ENCODE measurements at places on chromosomes 5 and 9.
A peak's percentile ranks its signal among the peaks of the same experiment; 100 is the strongest.

DNA sequence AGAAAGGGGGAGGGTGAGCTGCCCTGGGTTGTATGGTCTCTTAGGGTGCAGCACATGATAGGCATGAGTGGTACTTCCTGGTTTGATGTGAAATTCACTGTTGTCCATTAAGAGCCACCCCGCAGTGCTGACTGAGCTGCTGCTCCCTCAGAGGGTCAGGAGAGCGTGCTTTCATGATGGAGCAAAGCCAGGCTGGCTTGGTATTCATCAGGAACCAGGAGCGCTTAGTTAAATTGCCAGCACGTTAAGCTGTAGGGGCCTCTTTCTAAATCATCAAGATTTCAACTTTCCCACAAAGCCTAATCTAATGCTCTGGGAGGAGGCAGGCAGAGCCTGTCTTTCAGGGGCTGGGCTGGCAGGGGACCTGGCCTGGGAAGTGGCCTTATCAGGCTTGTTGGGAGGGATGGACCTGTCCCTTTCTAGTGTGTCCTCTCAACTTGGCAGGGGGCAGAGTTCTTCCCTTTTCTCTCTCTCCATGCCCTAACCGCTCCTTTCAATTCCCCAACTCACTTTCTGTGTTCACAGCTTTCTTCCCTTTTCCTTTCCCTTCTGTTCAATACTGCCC, 7.9 kb downstream of the CYSTM1 start:
- no peak for DNase-seq

DNA sequence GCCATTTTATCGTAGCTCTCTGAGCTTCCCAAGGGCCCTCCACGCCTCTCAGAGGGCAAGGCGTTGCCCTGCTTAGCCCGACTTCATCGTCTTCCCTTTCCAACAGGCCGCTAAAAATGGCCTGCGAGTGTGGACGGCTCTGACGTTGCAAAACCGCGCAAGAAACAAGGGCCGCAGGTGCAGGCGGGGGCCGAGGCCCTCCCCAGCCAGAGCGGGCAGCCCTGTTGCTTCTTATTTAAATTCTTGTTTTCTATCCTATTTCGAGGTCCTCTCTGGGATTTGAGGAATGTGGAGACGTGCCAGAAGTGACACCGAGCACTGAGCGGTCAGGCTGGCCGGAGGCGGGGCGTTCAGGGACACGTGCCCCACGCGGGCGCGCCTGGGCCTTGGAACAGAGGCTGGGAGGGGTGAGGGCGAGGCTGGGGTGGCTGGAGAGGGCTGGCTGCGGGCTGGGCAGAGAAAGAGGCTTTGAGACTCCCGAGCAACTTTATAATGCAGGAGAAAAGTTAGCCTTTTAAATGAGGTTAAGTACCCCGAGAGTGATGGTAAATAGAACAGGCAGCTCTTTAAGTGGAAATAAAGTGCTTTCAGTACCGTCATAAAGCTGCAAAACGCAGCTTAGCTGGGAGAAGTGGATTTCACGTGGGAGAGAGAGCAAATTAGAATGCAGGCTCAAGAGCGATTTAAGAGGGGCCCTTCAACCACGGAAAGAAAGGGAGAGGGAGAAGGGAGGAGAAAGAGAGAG, 243.6 kb downstream of the AUH start:
- DNase-seq = no peak

- DNase-seq = no peak
These were observed 133.4 kb downstream of the MRPL36 start for GRCh38 chr5:1666221-1666620.

GRCh38 chr9:95366731-95367325, 49.3 kb upstream of the FANCC start:
- DNase-seq = no peak

GRCh38 chr5:67746103-67746502, 469.5 kb upstream of the PIK3R1 start:
- no peak for DNase-seq

- no peak for DNase-seq
These were observed 373.6 kb upstream of the GRIA1 start for GRCh38 chr5:153116916-153117315.

GRCh38 chr5:17448877-17449276, 49.2 kb upstream of the TAF11L2 start:
- DNase-seq = no peak

DNA sequence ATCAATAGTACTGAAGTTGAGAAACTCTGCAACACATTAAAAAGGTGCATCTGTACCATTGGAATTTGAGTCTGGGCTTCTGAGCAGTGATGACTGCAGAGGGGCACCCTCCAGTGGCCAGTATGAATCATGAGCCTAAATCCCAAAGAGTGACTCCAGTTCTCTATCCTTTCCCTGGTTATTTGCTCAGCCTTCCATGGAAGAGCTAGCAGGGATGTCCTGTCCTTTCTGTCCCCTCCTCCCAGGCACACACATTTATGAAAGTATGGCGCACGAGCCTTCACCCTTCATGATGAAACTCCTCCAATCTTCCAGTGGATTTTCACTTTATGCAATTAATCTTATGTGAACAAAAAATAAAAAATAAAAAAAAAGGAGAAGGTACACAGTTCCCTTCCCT, 81.0 kb downstream of the ESM1 start:
- DNase-seq = no peak

- no peak for DNase-seq
These were observed 31.0 kb downstream of the HMHB1 start for GRCh38 chr5:143842920-143843319.

GRCh38 chr5:108669462-108669861, 78.2 kb upstream of the FER start:
- no peak for DNase-seq

GRCh38 chr5:88656221-88656950, 226.6 kb downstream of the MEF2C start:
- DNase-seq = no peak

- DNase-seq = no peak
These were observed 133.4 kb downstream of the SUSD1 start for GRCh38 chr9:112041536-112042243.

DNA sequence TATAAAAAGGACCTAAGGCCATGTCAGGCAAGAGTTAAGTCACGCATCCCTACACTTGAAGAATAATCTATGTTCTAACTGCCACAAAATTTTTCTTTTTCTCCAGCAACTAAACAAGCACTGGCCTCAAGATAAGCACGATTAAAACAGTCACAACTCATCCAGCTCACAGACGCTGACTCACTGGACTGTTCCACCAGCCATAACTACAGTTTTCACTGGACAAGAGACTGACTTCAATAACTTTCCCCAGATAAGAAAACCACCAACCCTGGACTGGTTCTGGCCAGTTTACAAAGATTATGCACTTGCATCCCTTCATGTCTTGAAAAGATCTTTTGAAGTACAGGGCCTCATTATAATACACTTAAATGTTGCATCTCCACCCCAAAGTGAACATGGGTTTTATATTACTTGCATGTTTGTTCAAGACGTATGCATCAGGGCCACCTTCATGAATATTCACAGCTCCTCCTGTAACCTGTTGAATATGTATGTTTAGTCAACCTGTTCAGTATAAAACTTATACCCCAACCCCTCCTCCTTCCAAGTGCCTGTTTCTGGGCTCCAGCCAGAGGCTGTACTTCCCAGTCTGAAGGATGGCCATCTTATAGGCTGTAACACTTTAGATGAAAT, 129.3 kb upstream of the EPB41L4A start:
- no peak for DNase-seq

DNA sequence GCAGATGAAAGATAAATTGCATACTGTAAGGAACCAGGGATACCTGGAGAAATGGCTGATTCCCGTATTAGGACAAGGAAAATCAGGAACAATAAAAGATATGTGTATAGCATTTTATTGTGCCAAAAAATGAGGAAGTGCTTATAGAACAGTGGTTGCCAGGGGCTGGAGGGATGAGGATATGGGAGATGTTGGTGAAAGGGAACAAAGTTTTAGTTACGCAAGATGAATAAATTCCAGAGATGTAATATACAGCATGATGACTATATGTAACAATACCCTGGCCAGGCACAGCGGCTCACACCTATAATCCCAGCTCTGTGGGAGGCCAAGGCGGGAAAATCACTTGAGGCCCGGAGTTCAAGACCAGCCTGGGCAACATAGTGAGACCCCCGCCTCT, 101.8 kb downstream of the CDK5RAP2 start:
- no peak for DNase-seq

- no peak for DNase-seq
These were observed 670.2 kb downstream of the ACTL7B start for GRCh38 chr9:108185613-108186012.

DNA sequence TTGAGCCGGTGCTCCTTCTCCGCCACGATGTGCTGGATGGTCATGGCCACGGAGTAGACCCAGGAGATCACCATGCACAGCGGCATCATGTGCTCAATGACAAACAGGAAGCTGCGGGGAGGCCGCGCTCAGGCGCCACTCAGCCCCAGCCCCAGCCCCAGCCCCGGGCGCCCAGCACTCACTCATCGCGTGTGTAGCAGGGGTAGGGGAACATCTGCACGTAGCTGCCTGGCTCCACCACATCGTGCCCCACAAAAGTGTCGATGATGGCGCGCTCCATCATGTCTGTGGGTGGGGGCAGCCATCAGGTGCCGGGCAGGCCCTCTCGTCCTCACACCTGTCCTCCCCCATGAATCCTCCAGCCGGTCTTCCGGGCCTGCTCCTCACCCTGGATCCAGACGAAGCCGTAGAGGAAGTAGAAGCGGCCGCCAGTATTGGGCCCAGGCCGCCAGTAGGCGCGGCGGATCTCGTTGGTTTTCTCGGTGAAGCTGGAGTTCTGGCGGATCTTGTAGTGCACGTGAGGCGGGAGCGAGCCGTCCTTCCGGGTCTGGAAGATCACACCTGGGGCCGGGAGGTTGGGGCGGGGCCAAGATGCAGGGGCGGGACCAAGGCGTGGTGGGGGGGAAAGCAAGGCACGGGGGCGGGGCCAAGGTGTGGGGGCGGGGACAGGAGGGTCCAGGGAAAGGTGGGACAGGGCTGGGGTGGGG, 10.1 kb downstream of the ABCA2 start:
- no peak for DNase-seq

- DNase-seq = no peak
These were observed 8.4 kb upstream of the SAP30L start for GRCh38 chr5:154437281-154437965.

- DNase-seq = no peak
These were observed 42.6 kb upstream of the TSLP start for GRCh38 chr5:111028865-111029264.

DNA sequence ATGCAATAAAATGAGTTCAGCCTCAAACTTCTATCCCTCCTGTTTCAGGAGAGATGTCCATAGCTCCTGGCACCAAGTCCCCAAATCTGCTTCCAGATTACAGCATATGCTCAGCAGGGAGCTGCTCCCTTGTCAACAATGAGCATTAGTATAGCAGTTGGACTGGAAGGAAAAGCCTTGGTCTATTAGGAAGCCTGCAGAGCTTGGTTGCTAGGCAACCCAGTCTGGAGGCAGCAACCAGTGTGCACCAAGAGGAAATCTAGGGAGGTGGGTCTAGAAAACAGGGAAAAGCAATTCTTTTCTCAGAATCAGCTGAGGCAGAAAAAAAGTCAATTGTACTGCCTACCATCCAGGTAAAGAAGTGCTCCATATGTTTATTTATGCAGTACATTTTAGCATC, 229.5 kb upstream of the NMUR2 start:
- DNase-seq = no peak

GRCh38 chr5:179128041-179128365, 67.8 kb downstream of the ZNF354C start:
- no peak for DNase-seq

DNA sequence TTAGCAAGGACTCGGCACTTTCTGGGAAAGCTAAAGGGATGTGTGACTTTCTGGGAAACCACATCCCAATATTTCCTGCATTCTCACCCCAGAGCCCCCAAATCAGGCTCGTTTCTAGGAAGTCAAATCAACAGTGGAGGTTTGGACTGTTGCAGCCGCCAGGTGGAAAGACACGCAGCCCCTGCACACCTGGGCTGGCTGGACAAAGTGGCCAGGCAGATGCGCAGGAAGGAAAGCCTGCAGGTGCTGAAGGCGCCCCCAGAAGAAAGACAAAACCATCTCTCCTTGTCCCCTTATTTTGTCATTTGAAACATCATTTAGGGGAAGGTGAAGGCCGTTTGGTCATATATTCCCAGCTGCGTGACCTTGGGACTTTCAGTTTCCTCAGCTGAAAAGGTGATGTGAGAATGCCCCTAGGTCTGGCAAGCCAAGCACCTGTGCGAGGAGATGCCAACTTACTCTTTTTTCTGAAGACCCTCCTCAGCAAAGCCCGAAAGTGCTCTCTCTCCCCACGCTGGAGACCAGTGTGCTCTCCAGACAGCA, 97.9 kb upstream of the CPEB4 start:
- DNase-seq = no peak

DNA sequence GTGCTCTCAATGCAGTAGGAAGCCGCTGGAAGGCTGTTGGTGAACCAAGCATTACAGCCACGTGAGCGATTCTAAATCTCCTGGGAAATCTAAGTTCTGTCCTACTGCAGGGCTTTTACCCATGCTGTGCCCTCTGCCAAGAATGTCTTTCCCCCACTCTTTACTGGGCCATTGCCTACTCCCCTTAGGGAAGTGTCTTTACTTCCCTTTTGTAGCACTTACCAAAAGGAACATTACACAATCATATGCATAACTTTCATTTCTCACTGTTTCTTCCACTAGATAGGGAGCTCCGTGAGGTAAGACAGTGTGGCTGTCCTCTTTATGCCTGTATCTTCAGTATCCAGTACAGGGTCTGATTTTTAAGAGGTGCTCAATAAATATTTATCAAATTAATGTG, 241.7 kb upstream of the NR4A3 start:
- DNase-seq = no peak

DNA sequence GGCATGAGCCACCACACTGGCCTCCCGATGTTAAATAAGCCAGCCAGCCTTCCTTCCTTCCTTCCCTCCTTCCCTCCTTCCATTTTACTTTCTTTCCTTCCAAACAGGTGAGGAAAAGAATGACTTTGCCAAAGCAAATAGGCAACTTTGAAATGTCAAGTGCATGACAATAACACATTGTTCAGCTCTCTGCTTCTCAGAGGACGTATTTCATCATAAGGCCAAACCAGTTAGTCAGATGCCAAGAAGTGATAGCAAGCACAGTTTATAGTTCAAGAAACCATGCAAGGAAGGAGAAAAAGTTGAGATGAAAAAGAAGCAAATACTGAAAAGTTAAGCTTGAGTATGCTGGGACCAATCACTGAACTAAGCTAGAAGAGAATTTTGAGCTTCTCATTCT, 29.5 kb downstream of the POU4F3 start:
- DNase-seq = no peak

GRCh38 chr9:121992571-121993212, 100.4 kb downstream of the TTLL11 start:
- peak; percentile 17 for DNase-seq
